ENCODE measurements at places on chromosomes 11 and 22.

DNA sequence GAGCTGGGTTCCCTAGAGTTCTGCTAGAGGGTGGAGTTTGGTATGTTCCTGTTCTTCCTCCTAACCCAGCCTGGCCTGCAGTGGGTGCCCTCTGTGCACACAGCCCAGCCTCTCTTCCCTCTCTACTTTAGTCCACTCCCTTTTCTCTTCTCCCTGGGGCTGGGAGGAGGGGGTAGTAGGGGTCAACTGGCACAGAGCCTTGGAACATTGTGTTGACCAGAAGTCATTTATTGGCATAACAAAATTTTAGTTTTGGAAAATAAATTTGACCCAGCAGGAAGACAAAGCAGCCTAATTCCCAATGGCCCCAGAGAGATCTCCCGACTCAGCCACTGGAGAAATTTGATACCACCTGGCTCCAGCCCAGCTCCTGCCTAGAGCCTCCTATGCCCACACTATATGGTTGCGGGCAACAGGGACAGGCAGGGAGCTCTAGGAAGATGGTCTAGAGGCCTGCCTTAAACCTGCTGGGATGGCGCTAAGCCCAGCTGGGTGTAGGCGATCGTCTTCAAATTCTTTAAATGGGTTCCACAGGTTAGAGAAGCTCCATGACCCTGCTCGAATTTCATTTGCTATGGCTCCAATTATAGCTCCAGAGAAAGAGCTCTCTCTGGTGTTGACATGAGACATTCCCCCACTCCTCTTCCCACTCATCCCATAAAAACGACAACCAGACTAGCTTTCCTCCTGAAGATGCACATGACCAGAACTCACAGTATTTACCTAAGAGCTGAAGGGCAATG is 9.9 kb downstream of the PCSK7 start:
- DNase-seq: peak; percentile 67

DNA sequence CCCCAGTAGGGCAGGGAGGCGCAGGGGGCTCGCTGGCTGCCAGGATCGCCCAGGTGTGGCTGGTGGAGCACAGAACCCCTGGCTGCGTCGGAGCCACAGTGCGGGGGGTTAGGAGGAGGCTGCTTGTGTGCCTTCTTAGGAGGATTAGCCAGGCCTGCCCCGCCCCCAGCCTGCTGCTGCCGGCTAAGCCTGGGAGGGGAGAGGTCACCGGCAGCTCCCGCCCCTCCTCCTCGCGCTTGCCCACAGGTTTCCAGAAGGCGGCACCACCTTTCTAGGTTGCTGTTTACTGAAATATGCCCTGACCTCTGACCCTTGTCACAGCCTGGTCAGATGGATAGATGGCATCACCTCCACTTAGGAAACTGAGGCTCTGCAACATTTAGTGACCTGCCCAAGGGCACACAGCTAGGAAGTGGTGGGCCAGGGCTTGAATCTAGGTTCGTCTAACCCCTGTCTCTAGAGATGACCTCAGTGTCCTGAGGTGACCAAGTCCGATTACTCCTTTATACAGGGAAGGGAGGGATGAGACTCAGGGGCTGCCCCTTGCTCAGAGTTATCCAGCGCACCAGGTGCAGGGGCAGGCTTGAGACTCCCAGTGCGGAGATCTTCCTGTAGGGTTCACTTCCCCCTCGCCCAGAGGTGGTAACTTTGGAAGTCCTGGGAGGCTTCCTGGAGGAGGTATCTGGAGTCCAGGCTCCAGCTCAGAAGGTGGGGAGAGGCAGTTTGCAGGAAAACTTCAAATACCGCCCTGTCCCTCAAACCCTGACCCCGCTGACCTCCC is 44.0 kb downstream of the MYO7A start:
- DNase-seq: no peak

DNA sequence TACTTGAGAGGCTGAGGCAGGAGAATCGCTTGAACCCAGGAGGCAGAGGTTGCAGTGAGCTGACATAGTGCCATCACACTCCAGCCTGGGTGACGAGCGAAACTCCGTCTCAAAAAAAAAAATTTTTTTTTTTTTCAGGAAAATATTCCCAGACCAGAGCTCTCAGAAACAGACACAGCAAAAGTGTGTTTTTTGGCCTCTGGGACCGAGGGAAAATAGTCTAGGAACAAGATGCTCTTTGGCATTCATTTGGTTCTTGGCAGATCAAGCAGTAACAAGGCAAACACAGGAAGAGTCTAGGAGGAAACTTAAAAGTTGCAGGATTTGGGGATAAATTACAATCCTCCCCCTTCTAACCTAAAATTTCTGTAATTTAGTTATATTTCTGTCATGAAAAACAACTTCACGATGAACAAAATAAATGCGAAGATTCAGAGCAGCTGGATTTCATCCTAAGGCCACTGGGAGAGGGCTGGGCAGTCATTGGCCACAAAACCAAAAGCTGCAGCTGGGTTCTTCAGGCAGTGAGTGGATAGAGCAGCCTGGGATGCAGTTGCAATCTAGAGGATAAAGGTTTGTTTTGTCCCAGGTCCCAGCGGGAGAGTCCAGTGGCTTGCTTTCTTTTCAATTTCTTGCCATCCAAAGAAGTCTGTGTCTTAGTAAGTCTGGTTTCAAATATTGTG is 19.7 kb downstream of the ATG16L2 start:
- DNase-seq: no peak

DNA sequence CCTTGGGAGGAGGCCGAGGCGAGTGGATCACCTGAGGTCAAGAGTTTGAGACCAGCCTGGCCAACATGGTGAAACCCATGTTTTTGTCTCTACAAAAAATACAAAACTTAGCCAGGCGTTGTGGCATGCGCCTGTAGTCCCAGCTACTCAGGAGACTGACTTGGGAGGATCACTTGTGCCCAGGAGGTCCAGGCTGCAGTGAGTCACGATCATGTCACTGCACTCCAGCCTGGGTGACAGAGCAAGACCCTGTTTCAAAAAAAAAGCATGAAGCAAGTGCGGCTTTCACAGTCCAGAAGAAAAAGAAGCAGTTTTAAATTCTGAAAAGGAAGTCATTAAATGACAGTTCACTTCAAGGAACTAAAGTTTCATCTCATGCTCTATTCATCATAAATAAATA is 7.1 kb upstream of the LTO1 start:
- no peak for DNase-seq

GRCh38 chr11:73597336-73597955 is 466 bp downstream of the FAM168A start:
- no peak for DNase-seq

DNA sequence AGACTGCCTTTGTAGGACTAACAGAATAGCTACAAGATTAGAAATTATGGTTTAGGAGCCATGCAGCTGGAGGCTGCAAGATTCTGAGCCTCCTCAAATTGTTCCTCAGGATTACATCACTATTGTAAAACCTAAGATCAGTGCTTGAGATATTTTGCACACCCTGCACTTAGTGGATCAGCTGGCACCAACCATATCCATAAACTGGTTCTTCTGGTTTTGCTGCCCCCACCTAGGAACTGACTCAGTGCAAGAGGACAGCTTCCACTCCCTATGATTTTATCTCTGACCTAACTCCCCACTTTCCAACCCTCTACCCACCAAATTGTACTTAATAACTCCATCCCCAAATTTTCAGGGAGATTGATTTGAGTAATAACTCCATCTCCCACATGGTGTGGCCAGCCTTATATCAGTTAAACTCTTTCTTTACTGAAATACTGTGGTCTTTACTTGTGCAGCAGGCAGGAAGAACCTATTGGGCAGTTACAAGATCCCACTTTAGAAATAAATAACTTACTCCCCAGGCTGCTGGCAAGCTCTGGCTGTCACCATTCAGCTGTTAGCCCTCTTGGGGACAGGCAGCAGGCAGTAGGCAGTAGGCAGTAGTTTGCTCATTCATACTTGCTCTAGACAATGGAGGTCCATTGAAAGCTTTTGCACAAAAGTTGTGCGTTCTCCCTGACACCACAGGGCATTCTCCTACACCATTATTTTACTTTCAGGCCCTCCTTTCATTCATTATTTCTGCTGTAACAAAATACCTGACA is 119.0 kb downstream of the SLC17A6 start:
- no peak for DNase-seq

DNA sequence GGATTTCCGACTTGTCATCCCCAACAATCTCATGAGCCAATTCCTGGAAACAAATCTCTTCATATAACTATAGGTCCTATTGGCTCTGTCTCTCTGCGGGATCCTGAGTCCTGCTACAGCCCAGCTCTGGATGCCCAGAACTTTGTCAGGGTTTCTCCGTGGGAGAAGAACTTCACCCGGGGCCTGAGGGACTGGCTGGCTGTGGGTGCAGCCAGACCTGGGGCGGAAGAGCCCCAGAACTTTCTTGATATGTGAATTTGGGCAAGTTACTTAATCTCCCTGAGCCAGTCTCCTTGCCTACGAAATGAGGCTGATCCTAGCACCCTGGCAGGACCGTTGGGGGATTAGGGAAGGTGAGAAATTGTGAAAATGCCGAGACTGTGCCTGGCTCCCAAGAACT is 6.6 kb upstream of the TRIM29 start:
- no peak for DNase-seq

GRCh38 chr11:44596525-44597276 is 31.2 kb downstream of the CD82 start:
- DNase-seq: no peak

GRCh38 chr11:92384358-92384757 is 159.7 kb downstream of the FAT3 start:
- no peak for DNase-seq

- DNase-seq: no peak
Measured at GRCh38 chr11:123856444-123856843, 29.0 kb downstream of the TMEM225 start.

- DNase-seq: no peak
Measured at GRCh38 chr11:46246521-46246920, 30.9 kb upstream of the CREB3L1 start.

GRCh38 chr11:133388260-133388659 is 144.0 kb downstream of the OPCML start:
- no peak for DNase-seq

DNA sequence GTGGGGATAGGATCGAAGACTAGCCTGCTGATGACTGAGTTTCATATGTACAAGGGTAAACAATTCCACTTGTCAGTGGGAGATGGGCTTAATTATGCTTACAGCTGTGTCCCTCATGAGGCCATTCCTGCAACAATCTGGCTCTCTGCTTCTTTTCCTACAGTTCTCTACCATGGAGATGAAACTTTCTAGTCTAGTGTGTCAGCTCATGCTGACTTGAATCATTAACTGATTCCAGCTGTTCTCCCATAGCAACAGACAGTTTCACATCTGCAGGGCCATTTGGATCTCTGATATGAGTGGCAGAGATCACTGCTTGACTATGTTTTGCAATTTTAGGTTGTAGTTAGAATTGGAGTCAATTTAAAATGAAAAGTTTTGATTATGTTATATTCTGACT is 1251.7 kb upstream of the RAG2 start:
- DNase-seq: no peak

GRCh38 chr22:24592851-24593558 is at the start of gene LRRC75B:
TSS of gene LRRC75B (minus strand) at chr22:24593073. CDS start at chr22:24593039, 34 bp downstream.
- DNase-seq: peak; percentile 22

GRCh38 chr11:69636512-69637197 is 4.3 kb upstream of the CCND1 start:
- no peak for DNase-seq

DNA sequence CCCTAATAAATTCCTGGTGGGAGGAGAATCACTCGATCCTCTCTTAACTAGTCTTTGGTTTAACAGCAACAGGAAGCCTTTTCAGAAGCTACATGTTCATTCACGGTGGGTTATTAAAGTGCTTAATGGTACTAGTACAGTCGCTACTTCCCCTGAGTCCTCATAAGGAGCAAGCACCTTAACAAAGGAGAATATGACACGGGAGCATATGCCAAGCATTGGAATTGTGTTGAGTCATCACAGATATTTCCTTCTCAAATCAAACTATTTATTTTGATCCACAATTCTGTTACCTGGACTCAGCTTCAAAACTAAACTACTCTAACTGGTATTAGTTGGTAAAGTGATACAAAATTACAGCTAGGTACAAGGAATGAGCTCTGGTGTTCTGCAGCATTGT is 177.5 kb upstream of the CTSC start:
- no peak for DNase-seq

GRCh38 chr11:22787551-22788162 is 41.9 kb downstream of the SVIP start:
- peak; percentile 17 for DNase-seq

DNA sequence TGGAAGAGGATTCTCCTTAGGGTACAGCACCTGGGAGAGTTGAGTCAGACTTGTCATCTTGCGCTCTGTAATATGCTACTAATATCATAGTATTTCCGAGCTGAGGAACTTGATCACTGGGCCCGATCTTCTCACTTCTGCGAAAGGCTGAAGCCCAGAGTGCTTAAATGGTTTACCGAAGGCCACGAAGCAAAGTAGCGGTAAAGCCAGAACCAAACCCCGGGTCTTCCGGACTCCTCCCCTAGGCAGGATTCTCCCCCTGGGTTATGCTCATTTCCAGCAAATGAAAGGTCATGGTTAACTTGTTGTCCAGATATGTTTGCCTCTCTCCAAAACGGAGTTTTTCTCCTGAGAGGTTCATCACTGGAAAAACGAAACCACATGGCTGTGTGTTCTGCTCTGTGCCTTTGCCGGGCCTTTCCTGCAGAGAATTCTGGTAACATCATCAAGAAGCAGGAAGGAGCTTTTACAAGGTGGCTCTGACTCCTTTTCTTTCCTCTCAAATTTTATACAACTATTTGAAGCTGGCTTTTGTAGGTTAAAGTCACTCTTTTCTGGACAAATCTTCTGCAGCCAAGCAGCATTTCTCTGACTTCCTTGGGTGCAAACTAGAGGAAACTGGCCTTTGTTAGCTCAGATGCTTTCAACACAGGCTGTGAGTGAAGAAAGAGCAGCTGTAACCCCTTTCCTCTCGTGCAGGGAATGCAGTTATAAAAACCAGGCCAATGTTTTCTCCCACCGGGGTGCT is 35.5 kb downstream of the UBASH3B start:
- no peak for DNase-seq

GRCh38 chr11:58912124-58912523 is 27.2 kb upstream of the GLYATL1 start:
- no peak for DNase-seq

DNA sequence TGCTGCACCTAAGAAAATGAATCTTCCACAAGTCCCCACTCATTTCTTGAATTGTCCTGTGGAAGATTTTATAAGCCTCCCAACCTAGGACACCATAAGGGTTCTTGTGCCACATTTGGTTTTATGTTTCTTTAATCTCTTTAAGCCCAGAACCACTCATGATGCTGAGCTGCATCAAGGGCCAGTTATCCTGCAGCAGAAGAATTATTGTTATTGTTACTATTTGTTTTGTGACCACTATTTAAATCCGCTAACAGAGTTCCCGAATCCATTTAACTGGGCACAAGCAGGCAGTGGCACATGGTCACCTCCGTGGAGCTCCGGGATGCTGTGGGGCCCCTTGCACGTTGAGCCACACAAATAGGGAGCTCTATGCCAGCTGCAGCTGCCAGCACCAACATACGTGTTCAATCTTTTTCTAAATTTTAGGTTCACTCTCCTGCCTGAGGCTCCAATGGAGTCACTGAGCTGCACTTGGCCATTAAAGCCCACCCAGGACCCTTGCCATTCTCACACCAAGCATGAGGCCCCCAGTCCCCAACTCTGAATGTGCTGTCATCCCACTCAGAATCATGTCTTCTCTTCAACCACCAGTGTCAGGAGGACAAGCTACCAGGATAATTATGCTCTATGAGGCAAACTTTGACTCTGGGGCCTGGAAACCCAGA is 60.6 kb downstream of the DGCR2 start:
- DNase-seq: no peak

Data from NCI-H2107 (cell line).